Fibroblast of mammary gland (primary cell): ENCODE measurements at places on chromosomes 3 and 15.
A peak's percentile ranks its signal among the peaks of the same experiment; 100 is the strongest.

- no peak for DNase-seq
Measured at GRCh38 chr15:76070921-76071635, 11.3 kb downstream of the TMEM266 start.

- DNase-seq, result no peak
Measured at GRCh38 chr3:69524816-69525215, 138.9 kb upstream of the FRMD4B start.

DNA sequence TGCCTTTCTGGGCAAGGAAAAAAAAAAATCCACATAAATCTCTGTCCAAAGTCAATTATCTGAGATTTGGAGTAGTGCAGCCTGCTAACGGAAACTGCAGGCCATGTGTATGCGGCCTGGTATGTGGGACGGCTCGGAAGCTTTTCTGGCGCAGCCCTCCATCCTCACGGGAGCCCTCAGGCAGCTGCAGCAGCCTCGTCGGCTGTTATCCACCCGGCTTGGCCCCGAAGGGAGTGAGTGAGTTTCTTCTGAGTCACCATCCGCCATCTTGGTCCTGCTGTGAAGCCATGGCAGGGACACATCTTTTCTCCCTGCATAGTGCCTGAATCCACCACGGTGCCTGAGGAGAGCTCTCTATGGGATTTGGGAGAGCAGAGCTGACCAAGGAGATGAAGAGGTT is 62.8 kb downstream of the POLR2M start:
- peak; percentile 82 for DNase-seq

DNA sequence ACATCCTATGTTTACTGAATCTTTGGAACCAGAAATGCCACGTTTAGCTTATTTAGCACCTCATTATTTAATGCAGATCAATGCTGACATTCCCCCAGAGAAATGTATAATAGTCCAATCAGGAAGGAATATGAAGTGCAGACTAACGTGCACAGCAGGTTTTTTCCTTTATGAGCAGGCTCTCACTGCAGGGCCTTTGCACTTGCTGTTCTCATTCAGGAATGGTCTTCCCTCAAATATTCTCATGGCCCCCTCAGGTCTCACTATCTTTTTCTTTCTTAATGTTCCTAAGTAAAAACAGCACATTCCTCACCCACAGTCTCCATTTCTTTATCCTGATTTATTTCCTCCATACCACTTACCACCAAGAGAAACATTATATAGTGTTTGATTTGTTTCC is 174.6 kb downstream of the FOXP1 start:
- DNase-seq, result no peak

DNA sequence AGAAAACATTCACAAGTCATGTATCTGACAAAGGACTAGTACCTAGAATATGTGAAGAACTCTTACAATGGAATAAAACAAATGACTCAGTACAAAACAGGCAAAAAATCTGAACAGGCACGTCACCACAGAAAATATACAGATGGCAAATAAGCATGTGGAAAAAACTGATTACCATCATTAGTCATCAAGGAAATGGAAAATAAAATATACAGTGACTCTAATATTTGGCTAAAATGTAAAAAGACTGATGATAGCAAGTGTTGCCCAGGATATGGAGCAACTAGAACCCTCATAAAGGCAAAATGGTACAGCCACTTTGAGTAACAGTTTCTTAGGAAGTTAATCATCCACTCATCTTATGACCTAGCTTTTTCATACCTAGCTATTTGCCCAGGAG is 95.8 kb upstream of the ABHD17C start:
- peak; percentile 78 for DNase-seq

DNA sequence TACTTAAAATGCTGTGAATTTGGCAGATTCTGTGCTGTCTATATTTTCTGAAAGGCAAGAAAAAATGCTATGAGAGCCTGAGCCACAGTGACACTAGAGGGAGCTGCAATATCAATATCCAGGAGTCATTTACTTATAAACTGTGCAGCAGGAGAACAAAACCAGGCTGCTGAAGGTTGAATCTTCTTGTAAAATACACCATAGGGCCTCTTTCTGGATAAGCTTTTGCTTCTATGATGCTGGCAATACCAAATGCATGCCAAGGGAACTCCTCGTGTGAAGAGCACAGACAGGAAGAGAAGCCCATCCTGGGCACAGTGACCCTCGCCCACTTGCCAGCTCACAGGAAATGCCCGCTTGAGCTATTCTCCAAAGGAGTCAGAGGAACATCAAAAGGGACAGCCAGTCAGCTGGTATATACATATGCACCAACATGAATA is 48.0 kb upstream of the TSPAN3 start:
- DNase-seq, result peak; percentile 80

- DNase-seq, result no peak
Measured at GRCh38 chr3:114093016-114093380, 36.5 kb downstream of the QTRT2 start.

GRCh38 chr3:81581966-81582599 is 179.4 kb downstream of the GBE1 start:
- DNase-seq, result peak; percentile 59

DNA sequence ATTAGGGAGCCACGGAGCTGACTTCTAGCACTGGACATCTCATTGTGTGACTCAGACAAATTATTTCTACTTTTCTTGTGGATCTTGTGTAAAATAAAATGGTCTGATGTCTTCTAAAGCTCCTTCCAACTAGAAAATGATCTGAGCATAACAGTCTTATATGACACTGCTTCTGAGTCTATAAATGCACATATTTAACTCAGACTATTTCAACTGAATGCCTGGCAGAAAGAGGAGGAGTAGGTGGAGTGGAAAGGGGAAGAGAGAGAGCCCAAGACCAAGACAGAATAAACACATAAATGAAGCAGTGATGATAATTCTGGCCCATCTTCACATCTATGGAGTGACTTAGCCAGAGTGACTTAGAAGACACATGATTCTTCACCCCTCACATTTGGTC is 162.3 kb upstream of the PDZRN3 start:
- no peak for DNase-seq

DNA sequence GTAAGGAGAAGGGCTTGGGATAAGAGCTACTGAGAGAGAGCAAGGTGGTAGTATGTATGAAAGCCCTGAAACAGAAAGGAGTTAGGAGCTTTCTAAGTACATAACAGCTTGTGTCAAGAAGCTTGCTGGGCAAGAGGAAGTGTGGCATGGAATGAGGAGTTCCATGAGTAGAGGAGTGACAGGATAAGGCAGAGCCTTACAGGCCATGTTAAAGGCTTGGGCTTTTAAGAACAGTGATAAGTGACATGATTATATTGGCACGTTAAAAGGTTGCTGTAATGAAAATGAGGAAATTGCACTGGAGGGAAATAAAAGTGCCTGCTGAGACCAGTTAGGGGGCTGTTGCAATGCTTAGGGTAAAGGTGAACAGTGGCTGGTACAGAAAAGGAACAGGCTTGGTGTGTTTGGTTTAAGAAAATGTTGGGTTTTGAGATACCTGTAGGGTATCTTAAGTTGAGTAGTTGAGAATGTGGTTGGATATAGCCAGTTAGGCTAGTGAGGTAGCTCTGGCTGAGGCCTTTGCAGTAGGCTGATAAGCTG is 49.0 kb downstream of the MEF2A start:
- no peak for DNase-seq

- DNase-seq, result no peak
Measured at GRCh38 chr15:41876007-41876406, 17.8 kb downstream of the SPTBN5 start.

DNA sequence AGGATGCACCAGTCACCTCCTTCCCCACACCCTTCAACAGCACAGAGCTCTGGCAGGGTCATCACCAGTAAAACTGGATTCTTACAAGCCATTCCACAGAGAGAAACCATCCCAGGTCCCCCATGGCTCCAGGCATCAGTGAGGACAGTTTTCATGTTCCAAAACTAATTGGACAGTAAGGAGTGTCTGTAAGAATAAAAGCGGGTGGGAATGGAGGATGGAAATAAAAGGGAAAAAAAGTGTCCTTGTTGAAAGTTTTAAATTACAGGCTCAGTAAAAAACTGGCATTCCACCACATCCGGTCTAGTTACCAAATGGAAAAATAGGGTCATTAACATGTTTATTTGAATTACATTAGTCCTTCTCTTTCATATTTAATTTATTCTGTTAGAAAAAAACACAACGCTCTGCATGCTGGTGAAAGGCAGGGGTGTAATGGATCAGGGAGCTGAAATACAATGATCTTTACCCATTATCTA is 117.4 kb downstream of the TIGIT start:
- DNase-seq, result peak; percentile 43

DNA sequence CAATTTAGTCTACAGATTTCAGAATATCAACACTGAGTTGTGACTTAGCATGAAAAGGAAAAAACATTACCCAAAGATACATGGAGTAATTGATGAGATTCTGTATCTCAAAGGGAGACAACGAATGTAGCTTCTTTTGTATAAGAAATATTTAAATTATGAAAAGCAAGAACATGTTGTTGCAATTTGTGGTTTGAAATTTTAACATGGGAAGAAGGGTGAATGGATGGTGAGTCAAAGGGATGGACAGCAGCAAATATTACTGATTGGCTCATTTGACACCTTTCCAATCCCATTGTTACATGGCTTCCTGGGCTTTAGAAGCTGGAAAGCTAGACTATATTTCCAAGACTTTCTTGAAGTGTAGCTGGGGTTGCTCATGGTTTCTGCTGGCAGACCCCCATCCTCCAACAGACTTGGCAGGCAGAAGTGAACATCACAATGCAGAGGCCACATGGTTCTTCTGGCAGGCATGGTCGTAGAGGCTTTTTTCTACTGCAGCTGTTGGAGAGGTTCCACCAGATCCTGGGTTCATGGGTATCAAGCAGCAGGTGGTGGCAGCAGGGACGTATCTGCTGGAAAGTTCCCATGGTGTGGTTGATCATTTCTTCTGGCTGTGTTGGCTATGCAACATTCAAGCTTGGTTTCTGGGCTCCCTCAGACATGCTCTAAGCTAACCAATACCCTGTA is 47.2 kb upstream of the KPNA4 start:
- peak; percentile 26 for DNase-seq

- DNase-seq, result no peak
Measured at GRCh38 chr15:41659190-41659589, 1.0 kb upstream of the MGA start.

DNA sequence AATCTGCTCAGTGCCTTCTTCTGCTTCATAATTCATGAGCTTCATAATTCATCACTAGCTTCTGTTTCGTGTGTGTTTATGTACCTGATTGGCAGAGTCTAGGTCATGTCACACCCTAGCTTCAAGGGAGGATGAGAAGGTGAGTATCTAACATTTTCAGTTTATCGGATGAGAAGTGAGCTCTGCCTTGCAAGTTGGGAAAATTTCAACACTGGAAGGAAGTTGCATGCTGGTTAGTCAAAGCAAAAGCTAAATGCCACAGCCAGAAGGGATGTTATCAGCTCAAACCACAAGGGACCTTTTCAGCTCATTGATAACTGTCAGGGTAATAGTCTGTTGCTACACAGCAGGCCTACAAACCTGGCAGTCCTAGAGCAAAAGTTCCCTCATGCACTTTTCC is 7.3 kb upstream of the TNFSF10 start:
- DNase-seq, result no peak

DNA sequence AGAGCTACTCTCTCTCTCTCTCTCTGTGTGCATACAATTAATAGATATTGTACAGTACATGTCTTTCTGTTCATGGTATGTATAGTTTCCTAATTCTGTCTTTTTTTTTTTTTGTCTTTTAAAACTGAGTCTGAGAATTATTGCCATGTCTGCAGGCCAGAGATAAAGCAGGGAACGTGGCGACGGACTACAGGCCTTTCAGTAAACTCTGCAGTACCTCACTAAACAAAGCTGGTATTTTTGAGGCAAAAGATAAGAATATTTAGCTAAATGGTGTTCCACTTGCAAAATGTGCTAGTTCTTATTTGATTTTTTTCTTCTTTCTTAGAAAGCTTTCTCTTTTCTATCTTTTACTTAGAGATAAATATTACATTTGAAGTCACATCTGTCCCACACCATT is 44.0 kb upstream of the EHHADH start:
- no peak for DNase-seq

DNA sequence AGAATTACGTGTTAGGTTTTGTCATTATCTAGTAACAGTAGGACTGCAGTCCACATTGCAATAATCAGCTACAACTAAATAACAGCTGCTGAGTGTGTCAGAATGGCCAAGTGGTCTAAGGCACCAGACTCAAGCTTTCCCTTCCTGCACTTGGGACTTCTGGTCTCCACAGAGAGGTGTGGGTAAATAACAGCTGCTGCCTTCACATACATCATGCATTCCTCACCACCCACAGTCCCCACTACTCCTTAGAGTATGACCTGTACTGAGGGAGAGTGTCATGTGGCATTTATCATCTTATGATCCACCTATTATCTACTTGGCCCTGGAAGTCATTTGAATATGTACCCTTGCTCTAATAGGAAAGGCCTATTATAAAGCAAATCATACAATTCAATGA is 22.2 kb upstream of the ZMAT3 start:
- DNase-seq, result peak; percentile 34

- DNase-seq, result no peak
Measured at GRCh38 chr3:44957986-44958385, 18.0 kb downstream of the ZDHHC3 start.

GRCh38 chr15:45732662-45733061 is 97.8 kb downstream of the SQOR start:
- DNase-seq, result no peak

DNA sequence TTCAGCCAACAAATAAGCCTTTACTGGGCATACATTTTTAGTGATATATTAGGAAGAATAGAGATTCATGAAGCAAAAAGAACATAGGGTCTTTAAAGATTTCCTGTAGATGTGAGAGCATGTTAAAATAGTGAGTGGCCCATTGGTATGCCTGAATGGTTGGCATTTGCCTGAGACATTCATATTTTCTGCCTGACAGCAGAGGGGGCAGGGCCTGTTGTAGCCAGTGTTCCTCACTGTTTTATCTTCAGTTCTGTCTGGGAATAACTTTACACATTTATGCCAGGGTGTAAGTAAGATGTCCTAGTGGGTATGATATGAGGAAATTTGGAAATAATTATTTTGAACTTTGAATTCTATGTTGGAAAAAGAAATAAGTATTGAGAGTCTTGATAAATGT is 704.7 kb upstream of the ARPP21 start:
- DNase-seq, result no peak

GRCh38 chr15:92017882-92018534 is 164.5 kb downstream of the SLCO3A1 start:
- DNase-seq, result no peak

DNA sequence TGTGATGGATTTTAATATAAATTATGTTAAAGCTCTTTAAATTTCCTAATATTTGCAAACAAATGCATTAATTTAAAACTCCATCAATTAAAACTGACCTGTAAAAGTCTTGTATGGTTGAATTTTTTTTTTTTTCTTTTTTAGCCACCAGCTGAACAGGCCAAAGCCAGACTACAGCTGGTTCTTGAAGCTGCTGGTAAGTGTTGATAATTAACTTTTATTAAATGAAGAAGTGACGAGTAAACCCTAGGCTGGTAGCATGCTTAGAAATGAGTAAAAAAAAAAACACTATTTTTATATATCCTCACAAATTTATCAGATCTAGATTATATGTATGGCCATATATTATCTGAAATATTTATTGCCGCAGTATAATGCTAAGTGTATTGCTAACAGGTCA is 216.3 kb upstream of the MLF1 start:
- DNase-seq, result no peak

GRCh38 chr15:63491116-63491827 is 13.1 kb upstream of the USP3 start:
- peak; percentile 54 for DNase-seq
